Hindlimb muscle (tissue), 1 donor: ENCODE measurements at places on chromosomes 7 and 10. TPM values are rescaled to one million over a fixed set of nuclear protein-coding genes. Genes with fewer than 3 reads are reported as not detected.

Gene ZP3
- 1.2 TPM for polyA plus RNA-seq

Gene DNAH11
- 0.13 TPM for polyA plus RNA-seq

Gene PRKAG2
- polyA plus RNA-seq = 14.2 TPM

Gene GIMAP7
- polyA plus RNA-seq = 9.0 TPM

Gene NEUROD6
- polyA plus RNA-seq = not detected

Gene PLA2G12B
- polyA plus RNA-seq = 0.17 TPM

Gene UTF1
- not detected for polyA plus RNA-seq

Gene WNT2
- polyA plus RNA-seq = 1.1 TPM

Gene NKX1-2
- polyA plus RNA-seq = not detected

Gene CALHM1
- polyA plus RNA-seq = 0.06 TPM

Gene ICA1
- 5.5 TPM for polyA plus RNA-seq

Gene CDH23
- polyA plus RNA-seq = 4.2 TPM

Gene TMEM168
- polyA plus RNA-seq = 26.8 TPM

Gene TET1
- polyA plus RNA-seq = 10.8 TPM

Gene CHCHD3
- 66.2 TPM for polyA plus RNA-seq

Gene SAP25
- 3.5 TPM for polyA plus RNA-seq

Gene ZWINT
- polyA plus RNA-seq = 16.1 TPM

Gene PYROXD2
- 27.4 TPM for polyA plus RNA-seq

Gene HABP2
- 0.10 TPM for polyA plus RNA-seq

Gene GPC2
- polyA plus RNA-seq = 10.1 TPM

Gene HOXA10
- polyA plus RNA-seq = 30.3 TPM

Gene GPR37
- polyA plus RNA-seq = 41.0 TPM

Gene ITGB8
- 5.2 TPM for polyA plus RNA-seq

Gene CTAGE15
- not detected for polyA plus RNA-seq

Gene CDHR3
- polyA plus RNA-seq = 14.9 TPM

Gene TFEC
- polyA plus RNA-seq = 1.6 TPM

Gene SAMD9L
- 4.8 TPM for polyA plus RNA-seq

Gene TAS2R5
- 2.5 TPM for polyA plus RNA-seq

Gene TMEM72
- not detected for polyA plus RNA-seq

Gene TSPAN33
- polyA plus RNA-seq = 47.4 TPM

Gene CYP2C9
- 0.13 TPM for polyA plus RNA-seq
